ENCODE measurements at places on chromosomes 2 and 18. TPM values are rescaled to one million over a fixed set of nuclear protein-coding genes. Genes with fewer than 3 reads are reported as not detected.

DNA sequence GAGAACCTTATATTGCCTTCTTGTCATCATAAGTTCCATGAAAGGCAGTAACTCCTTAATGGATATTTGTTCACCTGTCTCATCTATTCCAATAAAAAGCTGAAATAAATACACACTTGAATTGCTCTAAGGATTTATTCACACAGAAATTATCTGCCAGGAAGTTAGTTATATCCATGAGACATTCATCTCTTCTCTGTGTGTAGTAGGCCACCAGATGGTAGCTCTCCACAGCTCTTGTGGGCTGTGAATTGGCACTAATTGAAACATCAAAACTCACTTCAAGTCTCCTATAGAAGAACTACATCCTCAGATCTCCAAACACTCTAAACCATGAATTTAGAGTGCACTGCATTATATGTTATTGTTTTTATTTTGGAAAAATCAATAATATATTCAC is 189.6 kb downstream of the DSC3 start:
- no peak for DNase-seq

DNA sequence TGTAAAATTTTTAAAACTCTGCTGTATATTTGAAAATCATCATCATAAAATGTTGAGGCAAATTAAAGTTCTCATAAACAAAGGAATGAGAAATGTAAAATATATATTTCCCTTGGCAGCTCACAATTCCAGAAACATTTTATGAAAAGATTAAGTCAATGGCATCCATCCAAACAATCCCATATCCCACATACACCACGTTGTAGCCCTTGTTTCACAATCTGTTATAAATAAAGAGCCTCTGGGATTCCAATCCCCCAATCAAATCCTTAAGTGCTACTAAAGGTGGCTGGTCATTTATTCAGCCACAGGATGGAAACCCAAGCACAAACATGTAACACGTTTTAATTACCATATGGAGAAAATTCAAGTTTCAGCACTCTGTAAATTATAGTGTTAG is 51.7 kb downstream of the GFPT1 start:
- DNase-seq = peak; percentile 38

DNA sequence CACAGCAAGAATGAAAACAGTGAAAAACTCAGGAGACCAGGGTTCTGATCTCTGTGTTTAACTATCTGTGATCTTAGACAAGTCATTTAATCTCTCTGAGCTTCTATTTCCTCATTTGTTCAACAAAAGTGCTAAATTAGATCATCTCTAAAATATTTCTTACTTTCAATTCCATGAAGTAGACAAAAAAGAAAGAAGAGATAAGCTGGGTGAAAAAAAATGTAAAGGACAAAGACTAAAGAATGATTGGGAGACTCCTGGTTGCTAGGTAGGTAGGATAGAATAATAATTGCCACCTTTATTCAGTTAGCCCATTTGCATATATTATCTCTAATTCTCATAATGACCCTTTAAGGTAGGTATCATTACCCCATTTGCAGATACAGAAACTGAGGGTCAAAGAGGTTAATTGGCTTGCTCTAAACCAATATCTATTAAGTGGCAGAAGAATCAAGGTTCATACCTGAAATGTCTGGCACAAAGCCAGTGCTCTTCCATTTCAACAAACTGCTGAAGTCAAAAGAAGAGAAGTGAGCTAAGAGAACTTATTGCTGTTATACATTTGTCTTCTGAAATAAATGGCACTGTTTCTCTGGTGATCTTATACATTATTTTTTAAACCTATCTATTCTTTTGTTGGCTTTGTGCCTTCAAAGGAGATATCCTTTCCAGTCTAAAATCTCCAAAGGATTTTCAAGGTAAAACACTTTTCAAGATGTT is 141.7 kb downstream of the OTX1 start:
- DNase-seq = no peak

GRCh38 chr2:119837759-119838158 is 78.0 kb downstream of the PTPN4 start:
- no peak for DNase-seq

GRCh38 chr18:77131652-77132368 is 773 bp downstream of the MBP start:
- DNase-seq = no peak

Gene SLC5A7
- 0.09 TPM for polyA plus RNA-seq

Gene PLCL1
- polyA plus RNA-seq = 14.3 TPM

Data from forelimb muscle (tissue), 1 donor.